Astrocyte (in vitro differentiated cells and primary cell): ENCODE measurements at places on chromosomes 7 and 10. TPM values are rescaled to one million over a fixed set of nuclear protein-coding genes. Genes with fewer than 3 reads are reported as not detected.

Gene CLRN3
- total RNA-seq = not detected in 2 replicates

Gene MAGI2
- total RNA-seq = 5.4 and 5.8 TPM in 2 replicates

Gene HKDC1
- 4.2 and 4.3 TPM in 2 replicates for total RNA-seq

Gene NKX1-2
- total RNA-seq = 0.07 TPM in 1 of 2 replicates, not detected in the other

Gene GJD4
- total RNA-seq = not detected in 2 replicates

DNA sequence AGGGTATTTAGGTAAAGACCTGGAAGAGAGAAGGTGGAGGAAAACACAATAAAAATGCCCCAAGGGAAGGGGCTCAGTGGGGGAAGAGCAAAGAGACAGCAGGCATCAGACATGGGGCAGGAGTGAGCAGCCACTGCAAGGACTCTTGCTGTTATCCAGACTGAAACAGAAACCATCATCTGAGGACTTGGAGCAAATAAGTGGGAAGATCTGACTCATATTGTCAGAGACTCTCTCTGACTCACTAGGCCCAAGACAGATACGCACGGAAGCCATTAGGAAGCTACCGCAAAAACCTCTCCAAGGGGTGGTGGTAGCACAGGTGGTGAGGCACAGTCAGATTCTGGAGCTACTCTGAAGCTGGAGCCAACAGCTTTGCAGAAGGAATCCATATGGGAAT, 110.7 kb downstream of the RNF32 start:
- H3K36me3 ChIP-seq = no peaks in the 10 kb centered on the region
- H3K27ac ChIP-seq = peak overlapping the region; percentile 65
- peak; percentile 99 for DNase-seq
- peaks cover 14% of the 10 kb centered on the region for H3K4me1 ChIP-seq
- no peak overlapping the region for H3K4me3 ChIP-seq

Gene SORCS1
- total RNA-seq = 1.1 and 1.4 TPM in 2 replicates

GRCh38 chr10:125084191-125084613, 76.2 kb downstream of the CTBP2 start:
- no peak overlapping the region for H3K4me3 ChIP-seq
- peaks cover 30% of the 10 kb centered on the region for H3K4me1 ChIP-seq

GRCh38 chr7:150358988-150359621, 9.5 kb upstream of the REPIN1 start:
- DNase-seq = no peak
- H3K4me3 ChIP-seq = no peak overlapping the region
- no peaks in the 10 kb centered on the region for H3K36me3 ChIP-seq
- peaks cover 2% of the 10 kb centered on the region for H3K4me1 ChIP-seq
- no peak overlapping the region for H3K27ac ChIP-seq

- no peaks in the 10 kb centered on the region for H3K27me3 ChIP-seq
- H3K36me3 ChIP-seq = no peaks in the 10 kb centered on the region
- no peak for DNase-seq
- H3K4me1 ChIP-seq = no peaks in the 10 kb centered on the region
- no peak overlapping the region for H3K4me3 ChIP-seq
These were observed 134.5 kb upstream of the KCND2 start for GRCh38 chr7:120138497-120138896.

DNA sequence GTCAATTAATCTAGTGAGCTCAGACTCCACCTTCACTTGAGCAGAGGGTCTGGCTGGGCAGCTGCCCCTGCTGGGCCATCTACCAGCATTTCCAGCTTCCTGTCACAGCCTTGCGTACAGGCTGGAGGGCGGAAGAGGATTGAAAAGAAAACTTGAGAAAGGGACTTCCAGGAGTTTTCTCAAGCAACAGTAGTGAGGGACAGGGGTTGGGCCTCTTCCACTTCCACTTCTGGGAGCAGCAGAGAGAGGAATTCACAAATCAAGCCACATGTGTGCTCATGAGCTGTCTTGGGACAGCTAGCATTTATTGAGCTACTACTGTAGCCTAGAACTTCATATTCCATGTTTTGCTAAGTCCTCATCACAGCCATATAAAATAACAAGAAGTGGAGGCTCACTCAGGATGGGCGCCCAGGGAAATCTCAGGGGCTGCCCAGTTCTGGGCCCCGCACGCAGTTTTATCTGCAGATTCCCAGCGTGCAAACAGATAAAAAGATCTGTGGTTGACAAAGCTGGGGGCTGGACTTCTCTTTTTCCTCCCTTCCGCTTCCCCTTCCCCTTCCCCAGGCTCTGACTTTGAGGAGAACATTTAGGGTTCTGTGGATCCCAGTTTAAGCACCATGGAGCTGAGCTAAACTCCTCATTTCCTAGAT, 135.8 kb downstream of the RGS10 start:
- H3K4me1 ChIP-seq = peaks cover 19% of the 10 kb centered on the region
- DNase-seq = no peak
- no peaks in the 10 kb centered on the region for H3K36me3 ChIP-seq
- H3K4me3 ChIP-seq = no peak overlapping the region

Gene DENND11
- 9.8 and 10.5 TPM in 2 replicates for total RNA-seq

GRCh38 chr10:28054228-28054860, 55.5 kb upstream of the ODAD2 start:
- H3K4me1 ChIP-seq = peaks cover 10% of the 10 kb centered on the region
- peak; percentile 98 for DNase-seq
- peak overlapping the region; percentile 59 for H3K27ac ChIP-seq
- H3K27me3 ChIP-seq = no peaks in the 10 kb centered on the region

DNA sequence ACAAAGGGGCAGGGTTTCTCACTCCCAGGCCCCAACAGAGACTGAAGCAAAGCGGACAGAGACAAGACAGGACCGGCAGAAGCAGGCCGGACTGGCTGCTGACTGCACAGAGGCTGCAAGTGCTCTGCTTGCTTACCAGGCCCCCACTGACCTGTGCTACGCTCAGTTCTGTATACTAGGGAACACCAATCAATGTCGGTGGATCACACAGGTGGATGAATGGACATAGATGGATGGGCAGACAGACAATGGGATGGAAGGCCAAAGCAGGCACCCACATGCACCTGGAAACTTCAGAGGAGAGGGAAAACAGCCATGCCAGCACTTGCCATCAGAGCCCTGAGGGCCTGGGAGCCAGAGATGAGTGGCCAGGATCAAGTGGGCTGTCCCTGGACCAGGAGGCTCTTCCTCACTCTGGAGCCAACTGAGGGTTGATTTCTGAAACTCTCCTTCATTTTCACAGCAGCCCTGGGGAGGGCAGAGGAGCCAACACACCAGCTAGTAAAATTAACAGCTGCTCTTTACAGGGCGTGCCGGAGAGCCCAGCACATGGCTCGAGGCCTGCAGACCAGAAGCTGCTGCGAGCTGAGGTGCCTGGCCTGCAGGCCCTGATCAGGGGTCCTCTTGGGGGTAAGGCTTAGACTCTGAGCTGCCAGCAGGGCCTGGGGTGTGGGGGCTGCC, 243.6 kb downstream of the KCNMA1 start:
- H3K4me3 ChIP-seq = no peak overlapping the region
- no peaks in the 10 kb centered on the region for H3K36me3 ChIP-seq
- no peak for DNase-seq
- H3K27me3 ChIP-seq = no peaks in the 10 kb centered on the region

- no peaks in the 10 kb centered on the region for H3K36me3 ChIP-seq
- H3K27ac ChIP-seq = no peak overlapping the region
- no peaks in the 10 kb centered on the region for H3K4me1 ChIP-seq
- no peak for DNase-seq
These were observed 25.8 kb downstream of the BTRC start for GRCh38 chr10:101379663-101380352.

DNA sequence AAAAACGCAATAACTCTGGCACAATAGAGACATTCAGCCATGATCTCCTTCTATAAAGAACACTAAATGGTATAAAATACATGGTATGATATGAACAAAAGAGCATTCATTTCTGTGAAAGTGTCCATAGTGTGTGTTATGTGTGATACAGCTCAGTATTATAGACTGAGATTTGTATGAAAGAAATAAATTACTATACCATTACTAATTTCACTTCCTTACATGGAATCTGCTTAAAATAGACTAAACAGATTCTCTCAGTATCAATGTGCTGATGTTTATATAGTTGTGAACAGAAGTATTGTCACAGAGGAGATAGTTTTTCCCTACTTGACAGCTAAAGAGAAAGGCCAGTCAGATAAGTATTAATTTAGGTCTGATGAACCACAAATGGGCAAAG, 10.8 kb downstream of the SEMA3A start:
- peaks cover 22% of the 10 kb centered on the region for H3K4me1 ChIP-seq
- H3K27me3 ChIP-seq = no peaks in the 10 kb centered on the region
- no peak overlapping the region for H3K4me3 ChIP-seq
- DNase-seq = no peak

DNA sequence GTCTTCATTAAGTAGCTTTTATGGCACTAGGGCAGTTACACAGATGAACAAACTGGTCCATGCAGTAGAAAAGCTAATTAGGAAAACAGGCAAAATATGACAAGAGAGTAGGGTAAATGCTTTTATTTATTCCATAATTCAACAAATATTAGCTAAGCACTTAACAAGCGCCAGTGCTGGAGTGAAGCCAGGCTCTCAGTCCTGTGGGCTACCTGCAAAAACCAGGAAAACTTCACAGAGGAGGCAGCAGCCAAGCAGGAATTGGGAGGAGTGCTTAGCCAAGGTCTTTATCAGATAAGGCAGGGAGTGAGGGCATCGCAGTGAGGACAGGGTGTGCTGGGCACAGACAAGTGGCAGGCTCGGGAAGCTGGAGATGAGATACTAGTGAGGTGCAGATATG, 4.9 kb upstream of the KAT6B start:
- peaks cover 10% of the 10 kb centered on the region for H3K4me1 ChIP-seq
- no peaks in the 10 kb centered on the region for H3K27me3 ChIP-seq
- no peak overlapping the region for H3K27ac ChIP-seq
- H3K36me3 ChIP-seq = no peaks in the 10 kb centered on the region

GRCh38 chr7:52712938-52713337, 322.5 kb upstream of the POM121L12 start:
- no peak for DNase-seq
- H3K4me1 ChIP-seq = no peaks in the 10 kb centered on the region
- no peak overlapping the region for H3K27ac ChIP-seq

- no peak for DNase-seq
- peaks cover 33% of the 10 kb centered on the region for H3K4me1 ChIP-seq
- H3K4me3 ChIP-seq = no peak overlapping the region
- no peaks in the 10 kb centered on the region for H3K27me3 ChIP-seq
- no peaks in the 10 kb centered on the region for H3K36me3 ChIP-seq
These were observed 59.1 kb downstream of the TES start for GRCh38 chr7:116269466-116269865.

Gene MBL2
- total RNA-seq = not detected in 2 replicates

GRCh38 chr7:107076781-107077698, 32.5 kb downstream of the PRKAR2B start:
- H3K27ac ChIP-seq = no peak overlapping the region
- no peaks in the 10 kb centered on the region for H3K36me3 ChIP-seq
- DNase-seq = peak; percentile 7
- H3K4me3 ChIP-seq = no peak overlapping the region
- no peaks in the 10 kb centered on the region for H3K27me3 ChIP-seq
- H3K4me1 ChIP-seq = no peaks in the 10 kb centered on the region

Gene RFC2
- total RNA-seq = 10.3 and 12.3 TPM in 2 replicates

GRCh38 chr7:92754919-92755581, 81.3 kb downstream of the CDK6 start:
- no peak overlapping the region for H3K4me3 ChIP-seq
- peaks cover 44% of the 10 kb centered on the region for H3K4me1 ChIP-seq
- no peaks in the 10 kb centered on the region for H3K36me3 ChIP-seq
- H3K27ac ChIP-seq = peak overlapping the region; percentile 96

DNA sequence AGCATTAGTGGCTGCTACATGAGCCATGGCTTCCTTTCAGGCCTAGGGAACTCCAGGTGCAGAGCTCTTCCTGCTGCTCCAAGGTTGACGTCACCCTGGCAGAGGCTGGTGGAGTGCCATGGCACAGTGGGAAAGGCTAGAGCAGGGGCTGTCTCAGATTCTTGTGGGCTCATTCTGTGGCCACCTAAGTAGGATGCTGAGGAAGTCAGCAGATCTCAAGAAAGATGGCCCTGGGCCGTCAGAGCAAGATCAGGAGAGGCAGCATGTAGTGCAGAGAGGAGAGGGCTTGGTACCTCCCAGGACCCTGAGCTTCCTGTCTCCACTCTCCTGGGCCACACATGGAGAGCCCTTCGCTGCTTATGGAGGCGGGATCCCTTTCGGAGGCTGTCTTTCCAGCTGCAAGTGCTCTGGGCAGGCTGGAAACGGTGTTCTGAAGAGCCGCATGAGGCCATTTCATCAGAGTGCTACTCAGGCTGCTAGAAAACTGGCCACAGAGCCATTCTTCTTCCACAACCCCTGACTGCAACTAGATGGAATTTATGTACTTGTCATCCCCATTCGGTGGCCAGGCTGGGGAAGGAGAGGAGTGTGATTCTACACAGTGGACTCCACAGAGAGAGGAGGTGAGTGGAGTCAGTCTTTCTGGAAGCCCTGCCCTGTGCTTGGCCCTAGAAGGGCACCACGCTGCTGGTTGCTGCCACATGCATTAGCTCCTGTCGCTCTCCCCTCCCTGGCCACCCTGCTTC, 304.2 kb downstream of the RPS24 start:
- DNase-seq = peak; percentile 47
- H3K27me3 ChIP-seq = peaks cover 4% of the 10 kb centered on the region
- no peaks in the 10 kb centered on the region for H3K36me3 ChIP-seq
- no peak overlapping the region for H3K4me3 ChIP-seq

GRCh38 chr10:65197935-65198334, 1676.7 kb downstream of the REEP3 start:
- DNase-seq = no peak
- no peak overlapping the region for H3K27ac ChIP-seq
- H3K4me1 ChIP-seq = peaks cover 6% of the 10 kb centered on the region
- H3K36me3 ChIP-seq = no peaks in the 10 kb centered on the region
- no peaks in the 10 kb centered on the region for H3K27me3 ChIP-seq

DNA sequence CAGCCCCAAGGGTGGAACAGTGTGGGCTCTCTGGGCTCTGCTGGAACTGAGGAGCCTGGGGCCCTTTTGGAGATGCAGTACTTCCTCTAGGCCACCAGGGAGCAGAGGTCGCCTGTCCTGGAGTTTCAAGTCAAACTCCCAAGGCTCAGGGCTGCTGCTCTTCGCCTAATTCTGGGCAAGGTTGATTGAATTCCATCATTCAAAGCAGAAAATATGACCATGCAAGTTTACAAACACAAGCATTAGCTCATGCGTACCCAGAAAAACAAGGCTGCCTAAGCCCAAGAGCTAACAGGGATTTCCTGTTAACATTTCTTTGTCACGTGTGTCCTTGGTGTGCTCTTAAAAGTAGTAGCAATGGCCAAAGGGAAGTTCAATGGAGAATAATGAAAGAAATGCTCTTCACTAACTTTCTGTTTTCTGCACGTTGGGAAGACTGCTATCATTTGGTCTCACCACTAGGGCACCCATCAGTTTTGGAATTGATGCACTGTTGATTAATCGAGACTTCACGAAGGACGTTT, 20.1 kb downstream of the LDB3 start:
- DNase-seq = peak; percentile 43
- H3K27ac ChIP-seq = no peak overlapping the region
- H3K27me3 ChIP-seq = peaks cover 2% of the 10 kb centered on the region

Gene ANK3
- total RNA-seq = 15.5 and 21.1 TPM in 2 replicates

Gene MYOF
- total RNA-seq = 299 and 306 TPM in 2 replicates

GRCh38 chr10:128861018-128861901, 605.8 kb upstream of the MGMT start:
- no peaks in the 10 kb centered on the region for H3K4me1 ChIP-seq
- H3K4me3 ChIP-seq = no peak overlapping the region
- no peaks in the 10 kb centered on the region for H3K36me3 ChIP-seq
- H3K27ac ChIP-seq = no peak overlapping the region

Gene AMZ1
- total RNA-seq = 3.4 and 5.7 TPM in 2 replicates
